Fibroblast of the conjunctiva (primary cell): ENCODE measurements at places on chromosomes 12 and 14.

DNA sequence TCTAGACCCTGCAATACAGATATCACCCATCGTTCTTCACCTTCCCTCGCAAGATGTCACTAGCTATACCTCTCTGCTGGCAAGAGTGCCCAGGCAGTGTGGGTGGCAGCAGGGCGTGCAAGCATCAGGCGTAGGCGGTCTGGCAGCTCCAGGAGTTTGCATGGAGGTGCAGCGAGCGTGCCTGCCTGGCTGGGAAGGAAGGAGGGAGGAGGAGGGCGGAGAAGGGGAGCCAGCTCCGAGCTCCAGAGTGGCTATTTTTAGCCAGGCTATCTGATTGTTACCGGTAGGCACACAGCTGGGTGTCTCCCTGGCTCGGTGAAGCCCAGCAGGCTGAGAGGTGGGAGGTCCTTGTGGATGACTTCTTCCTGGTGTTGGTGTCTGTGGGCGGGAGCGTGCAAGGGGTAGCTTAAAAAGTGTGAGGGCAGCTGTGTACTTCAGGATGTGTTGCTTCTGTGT is 6.2 kb downstream of the FOXJ2 start:
- no peak for DNase-seq

DNA sequence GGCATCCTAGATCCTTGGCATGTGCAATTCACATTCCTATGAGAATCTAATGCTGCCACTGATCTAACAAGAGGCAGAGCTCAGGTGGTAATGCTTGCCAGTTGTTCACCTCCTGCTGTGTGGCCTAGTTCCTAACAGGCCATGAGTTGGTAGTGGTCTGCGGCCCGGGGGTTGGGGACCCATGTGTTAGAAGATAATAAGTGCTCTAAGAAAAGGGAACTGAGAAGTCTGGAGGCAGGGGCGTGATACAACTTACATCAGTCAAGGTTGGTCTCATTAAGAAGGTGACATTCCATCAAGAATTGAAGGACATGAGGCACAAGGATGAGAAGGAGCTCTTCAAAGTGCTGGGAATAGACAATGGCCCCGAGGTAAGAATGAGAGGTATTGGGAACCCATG is 49.3 kb downstream of the OVCH1 start:
- DNase-seq, result no peak

DNA sequence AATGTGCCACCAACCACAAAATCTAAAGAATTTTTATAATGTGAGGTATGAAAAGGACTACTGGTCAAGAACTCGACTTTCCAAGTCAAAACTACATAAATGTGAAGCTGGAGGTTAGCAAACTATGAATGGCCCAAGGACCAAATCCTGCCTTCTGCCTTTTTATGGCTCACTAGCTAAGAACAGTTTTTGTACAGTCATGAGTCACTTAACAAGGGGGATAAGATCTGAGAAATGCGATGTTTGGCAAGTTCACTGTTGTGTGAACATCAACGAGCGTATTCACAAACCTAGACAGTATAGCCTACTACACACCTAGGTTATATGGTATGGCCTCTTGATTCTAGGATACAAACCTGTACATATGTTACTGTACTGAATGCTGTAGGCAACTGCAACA is 28.2 kb downstream of the FERMT2 start:
- DNase-seq, result no peak

DNA sequence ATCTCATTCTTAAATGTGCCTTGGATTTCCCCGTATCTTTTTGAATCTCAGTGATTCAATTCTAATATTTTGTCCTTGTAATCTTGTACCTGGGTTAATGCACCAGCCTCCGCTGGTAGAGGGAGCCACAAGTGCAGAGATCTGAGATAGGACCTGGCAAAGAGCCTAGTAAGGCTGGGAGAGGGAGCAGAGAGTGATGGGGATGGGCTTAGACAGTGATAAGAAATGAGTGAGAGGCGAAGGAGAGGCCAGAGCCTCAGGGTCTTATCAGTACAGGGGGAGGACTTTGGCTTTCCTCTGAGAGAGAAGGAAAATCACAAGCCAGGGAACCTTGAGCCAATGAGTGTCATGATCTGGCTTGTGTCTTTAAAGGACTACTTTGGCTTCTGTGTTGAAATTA is 30.5 kb upstream of the LMNTD1 start:
- peak; percentile 18 for DNase-seq

DNA sequence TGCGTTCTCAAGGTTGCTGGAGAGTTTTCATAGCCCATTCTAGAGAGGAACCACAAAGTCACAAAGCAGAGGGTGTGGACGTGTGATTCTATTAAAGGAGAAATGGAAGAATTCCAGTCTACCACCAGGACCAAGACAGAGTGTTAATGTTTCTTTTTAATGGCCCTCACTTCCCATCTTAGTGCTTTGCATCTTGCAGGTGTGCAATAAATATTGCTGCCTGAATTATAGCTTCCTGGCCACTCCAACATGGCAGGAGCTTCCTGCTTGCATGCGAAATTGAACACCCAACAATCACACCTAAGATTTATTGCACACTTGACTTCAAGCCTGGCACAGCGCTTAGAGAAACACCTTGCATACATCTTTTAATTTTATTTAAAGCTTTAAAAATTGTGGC is 22.4 kb upstream of the PPP1CC start:
- DNase-seq, result no peak

DNA sequence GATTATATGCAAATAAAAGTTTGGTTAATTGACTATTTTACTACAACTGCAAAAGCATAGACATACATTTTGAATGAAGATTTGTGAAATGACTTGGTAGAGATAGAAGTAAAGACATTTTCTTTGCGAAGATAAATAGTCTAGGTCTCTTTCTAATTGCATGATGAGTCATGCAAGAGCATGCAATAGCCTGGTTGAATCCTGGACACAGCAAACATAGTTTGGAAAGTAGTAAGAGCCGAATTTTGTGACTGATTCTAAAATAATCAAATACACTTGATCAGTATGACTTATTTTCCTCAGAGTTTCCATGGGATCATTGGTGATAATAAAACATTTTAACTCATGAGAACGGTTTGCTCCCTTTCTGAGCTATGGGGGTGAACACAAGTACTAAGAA is 27.7 kb upstream of the CAND1 start:
- DNase-seq, result no peak

GRCh38 chr12:120199595-120200306 is 1.2 kb downstream of the RPLP0 start:
- DNase-seq, result peak; percentile 92

- DNase-seq, result no peak
Measured at GRCh38 chr12:107450541-107450940, 235.1 kb upstream of the PWP1 start.

DNA sequence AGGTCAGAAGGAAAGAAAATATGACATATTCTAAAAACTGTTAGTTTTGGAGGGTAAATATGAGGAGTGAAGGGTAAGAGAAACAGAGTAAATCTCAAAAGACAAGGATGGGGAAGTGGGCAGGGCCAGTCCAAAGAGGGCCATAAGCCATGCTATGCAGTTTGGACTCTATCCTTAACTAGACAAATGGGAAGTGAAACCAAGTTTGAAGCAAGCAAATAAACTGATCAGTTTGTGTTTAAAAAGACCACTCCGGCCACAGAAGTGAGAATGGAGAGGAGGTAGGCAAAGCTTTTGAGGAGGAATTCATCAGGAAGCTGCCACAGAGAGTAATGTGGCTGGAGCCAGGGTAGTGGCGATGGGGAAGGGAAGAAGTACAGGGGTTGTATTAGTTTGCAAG is 37.5 kb upstream of the DAAM1 start:
- no peak for DNase-seq

DNA sequence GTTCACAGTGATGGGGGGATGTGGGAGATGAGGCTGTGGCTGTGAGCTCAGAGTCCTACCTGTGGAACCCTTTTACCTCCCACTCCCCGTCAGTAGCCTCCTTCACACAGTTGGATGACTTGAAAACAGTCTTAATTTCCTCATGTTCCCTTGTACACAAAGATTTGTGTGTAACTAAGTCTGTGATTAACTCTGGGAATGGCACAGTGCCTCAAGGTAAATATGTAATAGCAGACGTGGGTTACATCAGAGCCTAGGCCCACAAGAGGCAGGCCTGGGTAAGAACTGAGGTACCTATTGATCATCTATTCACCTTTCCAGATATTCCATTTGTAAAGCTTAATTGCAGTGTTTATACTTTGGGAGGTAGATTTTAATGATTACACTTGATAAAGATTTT is 5.8 kb upstream of the IGF1 start:
- no peak for DNase-seq

DNA sequence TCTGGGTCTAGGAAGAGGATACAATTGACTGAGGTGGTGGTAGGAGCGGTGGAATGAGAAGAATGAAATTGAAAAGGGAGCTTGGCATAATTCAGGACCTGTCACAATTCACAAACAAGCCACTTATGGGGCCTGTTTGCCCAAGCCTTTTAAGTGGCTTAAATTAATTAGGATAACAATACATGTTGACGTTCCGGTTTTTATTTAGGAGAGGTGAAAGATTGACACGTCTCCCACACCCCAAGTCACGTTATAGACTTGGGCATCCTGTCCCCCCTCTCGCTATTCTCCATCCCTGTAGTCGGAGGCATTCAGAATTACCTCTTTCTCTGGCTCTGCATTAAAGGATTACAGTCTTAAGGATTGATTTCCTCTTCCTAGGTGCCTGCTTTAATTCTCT is 954 bp upstream of the CALCOCO1 start:
- no peak for DNase-seq

- no peak for DNase-seq
Measured at GRCh38 chr12:103518899-103519298, 23.1 kb upstream of the C12orf42 start.

GRCh38 chr14:71665157-71665556 is 267.1 kb upstream of the RGS6 start:
- DNase-seq, result peak; percentile 84

DNA sequence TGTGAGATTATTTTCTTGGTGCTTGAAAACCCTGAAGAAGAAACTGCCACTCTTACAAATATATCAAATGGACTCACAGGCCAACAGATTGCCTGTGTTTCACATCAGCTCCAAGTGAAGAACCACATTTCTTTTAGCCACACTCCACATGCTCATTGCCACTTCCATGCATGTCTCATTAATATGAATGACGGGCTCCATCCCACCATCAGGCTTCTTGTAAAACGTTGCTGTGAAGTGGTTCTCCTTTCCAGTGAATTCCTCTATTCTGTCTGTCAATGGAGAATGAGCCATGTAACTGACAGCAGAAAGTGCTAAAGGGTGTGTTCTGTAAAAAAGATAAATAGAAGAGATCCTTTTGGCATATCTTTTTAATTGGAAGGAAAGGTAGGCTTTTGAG is 188.2 kb upstream of the RMST start:
- DNase-seq, result no peak

- no peak for DNase-seq
Measured at GRCh38 chr14:93201155-93201704, 5.6 kb downstream of the GON7 start.

DNA sequence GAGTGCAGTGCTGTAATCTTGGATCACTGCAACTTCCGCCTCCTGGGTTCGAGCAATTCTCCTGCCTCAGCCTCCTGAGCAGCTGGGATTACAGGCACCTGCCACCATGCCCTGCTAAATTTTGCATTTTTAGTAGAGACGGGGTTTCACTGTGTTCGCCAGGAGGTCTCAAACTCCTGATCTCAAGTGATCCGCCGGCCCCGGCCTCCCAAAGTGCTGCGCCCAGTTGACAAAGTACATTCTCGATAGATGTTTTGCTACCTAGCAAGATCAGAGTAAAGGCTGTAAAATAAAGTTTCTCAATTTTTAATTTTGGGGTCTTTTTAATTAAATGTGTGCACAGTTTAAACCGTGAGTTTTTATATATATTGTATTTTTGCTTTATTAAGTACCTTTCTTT is 248.9 kb downstream of the CCER1 start:
- DNase-seq, result no peak

DNA sequence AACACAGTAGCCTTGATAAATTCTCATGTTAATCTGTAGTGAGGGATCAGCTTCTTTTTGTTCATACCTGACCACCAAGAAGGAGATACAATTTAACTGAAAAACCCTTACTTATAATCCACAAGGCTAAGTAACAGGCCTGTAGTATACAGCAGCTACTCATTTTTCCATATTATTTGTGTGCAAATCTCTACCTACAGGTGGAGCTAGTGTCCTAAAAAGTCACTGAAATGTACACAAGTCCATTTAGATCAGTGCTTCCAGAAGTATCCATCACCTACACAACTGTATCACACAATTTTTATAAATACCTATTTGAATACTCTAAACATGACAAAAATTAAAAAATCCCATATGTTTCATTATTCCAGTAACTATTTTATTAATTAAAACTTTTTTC is 173.2 kb downstream of the SLC35F4 start:
- DNase-seq, result peak; percentile 51

- DNase-seq, result no peak
Measured at GRCh38 chr14:38705220-38705619, 397.8 kb downstream of the SEC23A start.

- DNase-seq, result no peak
Measured at GRCh38 chr12:53067993-53068770, 11.0 kb downstream of the SPRYD3 start.

DNA sequence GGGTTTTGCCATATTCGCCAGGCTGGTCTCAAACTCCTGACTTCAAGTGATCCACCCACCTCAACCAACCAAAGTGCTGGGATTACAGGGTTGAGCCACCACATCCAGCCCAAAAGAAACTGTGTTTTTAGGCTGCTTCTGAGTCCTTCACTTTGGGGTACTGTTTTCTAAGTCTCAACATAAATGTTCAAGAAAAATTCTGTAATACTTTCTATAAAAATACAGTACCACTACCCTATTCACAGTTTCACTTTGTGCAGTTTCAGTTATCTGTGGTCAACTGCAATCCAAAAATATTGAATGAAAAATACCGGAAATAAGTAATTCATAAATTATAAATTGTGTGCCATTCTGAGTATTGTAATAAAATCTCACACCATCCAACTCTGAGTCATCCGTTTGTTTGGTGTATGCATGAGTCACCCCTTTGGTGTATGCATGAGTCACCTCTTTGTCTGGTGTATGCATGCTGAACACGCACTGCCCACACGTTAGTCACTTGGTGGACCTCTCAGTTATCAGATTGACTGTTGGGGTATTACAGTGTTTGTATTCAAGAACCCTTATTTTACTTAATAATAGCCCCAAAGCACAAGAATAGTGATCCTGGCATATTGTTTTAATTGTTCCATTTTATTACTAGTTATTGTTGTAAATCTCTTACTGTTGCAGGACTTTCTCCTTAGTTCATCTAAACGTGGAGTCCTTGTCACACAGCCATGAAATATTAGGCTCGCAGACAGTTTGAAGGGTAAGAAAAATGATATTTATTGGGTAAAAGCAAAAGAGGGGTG is 190.2 kb downstream of the FSCB start:
- DNase-seq, result peak; percentile 90
